ENCODE measurements at places on chromosomes 4 and X.

DNA sequence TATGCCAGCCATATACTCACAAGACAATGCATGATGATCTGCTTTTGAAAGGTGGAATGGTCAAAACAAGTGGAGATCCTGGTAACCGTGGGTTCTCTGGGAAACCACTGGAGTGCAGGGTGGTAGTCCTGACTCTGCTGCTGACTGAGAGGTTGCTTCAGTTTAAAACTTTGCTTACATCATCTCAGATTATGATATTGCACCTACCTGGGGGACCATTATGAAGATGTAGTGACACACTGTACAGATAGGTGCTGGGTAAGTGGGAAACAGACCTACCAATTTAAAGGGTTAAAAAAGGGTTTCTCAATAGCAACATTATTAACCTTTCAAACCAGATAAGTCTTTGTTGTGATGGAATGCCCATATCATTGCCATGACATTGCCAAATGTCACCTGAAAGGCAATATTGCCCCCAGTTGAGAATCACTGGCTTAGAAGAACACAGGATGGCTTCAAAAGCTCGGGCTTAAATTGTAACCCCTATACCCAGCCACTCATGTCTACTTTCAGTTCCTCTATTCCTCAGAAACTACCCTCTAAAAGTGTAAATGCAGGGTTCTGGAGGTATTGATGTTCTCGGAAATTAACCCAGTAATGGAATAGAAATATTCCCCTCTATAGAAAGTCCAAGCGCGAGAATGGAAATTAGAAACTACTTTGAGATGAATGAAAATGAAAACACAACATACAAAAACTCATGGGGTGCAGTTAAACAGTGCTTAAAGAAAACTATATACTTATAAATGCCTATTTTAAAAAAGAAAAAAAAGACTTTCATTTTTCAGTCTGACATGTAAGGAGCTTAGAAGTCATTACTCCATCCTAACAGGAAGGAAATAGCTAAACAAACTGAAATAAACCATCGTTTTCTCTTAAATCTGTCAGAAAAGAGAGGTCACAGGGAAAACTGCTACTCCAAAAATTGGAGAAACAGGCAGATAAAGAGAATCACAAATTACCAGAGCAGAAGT lies 65.8 kb downstream of the ARHGEF6 start:
- no peak for DNase-seq

- no peak for DNase-seq
Measured at GRCh38 chr4:97386969-97387368, 756.3 kb downstream of the STPG2 start.

DNA sequence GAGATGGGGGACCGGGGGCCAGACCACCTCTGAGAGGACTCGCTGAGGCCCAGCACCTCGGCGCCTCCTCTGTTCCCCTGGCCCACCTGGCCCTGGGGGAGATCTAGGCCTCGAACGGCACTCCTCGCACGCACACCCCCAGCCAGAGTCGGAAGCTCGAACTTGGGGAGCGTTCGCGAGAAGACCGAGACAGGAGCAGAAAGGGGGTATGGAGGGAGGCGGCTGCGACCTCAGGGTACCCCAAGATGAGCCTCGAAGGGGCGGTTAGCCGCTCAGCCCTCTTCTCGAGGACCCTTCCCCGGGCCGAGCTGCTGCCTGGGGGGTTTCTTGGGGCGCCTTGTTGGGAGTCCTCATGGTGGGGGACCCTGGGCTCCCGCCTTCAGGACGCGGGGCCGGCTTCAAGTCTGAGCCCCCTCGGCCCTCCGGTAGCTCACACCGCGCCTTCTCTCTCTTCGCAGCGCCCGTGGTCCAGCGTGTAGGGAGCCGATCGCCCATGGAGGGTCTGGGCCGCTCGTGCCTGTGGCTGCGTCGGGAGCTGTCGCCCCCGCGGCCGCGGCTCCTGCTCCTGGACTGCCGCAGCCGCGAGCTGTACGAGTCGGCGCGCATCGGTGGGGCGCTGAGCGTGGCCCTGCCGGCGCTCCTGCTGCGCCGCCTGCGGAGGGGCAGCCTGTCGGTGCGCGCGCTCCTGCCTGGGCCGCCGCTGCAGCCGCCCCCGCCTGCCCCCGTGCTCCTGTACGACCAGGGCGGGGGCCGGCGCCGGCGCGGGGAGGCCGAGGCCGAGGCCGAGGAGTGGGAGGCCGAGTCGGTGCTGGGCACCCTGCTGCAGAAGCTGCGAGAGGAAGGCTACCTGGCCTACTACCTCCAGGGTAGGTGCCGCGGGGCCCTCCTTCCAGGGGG lies 706 bp downstream of the DUSP9 start:
- no peak for DNase-seq

DNA sequence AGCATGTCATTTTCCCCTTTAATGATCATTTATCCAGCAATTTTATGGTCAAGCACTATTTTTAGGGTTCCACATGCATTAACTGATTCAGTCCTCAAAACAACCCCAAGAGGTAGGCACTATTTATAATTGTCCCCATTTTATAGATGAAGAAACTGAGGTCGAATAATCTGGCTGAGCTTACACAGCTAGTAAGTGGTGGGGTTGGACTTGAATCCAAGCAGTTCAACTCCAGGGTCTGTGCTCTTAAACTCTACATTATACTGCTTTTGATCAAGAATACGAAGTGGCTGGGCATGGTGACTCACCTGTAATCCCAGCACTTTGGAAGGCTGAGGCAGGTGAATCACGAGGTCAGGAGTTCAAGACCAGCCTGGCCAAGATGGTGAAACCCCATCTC lies 3.2 kb upstream of the CHRNA9 start:
- DNase-seq, result no peak

- no peak for DNase-seq
Measured at GRCh38 chr4:129239088-129239487, 143.1 kb downstream of the C4orf33 start.

- no peak for DNase-seq
Measured at GRCh38 chrX:3252744-3253143, 93.7 kb downstream of the MXRA5 start.

DNA sequence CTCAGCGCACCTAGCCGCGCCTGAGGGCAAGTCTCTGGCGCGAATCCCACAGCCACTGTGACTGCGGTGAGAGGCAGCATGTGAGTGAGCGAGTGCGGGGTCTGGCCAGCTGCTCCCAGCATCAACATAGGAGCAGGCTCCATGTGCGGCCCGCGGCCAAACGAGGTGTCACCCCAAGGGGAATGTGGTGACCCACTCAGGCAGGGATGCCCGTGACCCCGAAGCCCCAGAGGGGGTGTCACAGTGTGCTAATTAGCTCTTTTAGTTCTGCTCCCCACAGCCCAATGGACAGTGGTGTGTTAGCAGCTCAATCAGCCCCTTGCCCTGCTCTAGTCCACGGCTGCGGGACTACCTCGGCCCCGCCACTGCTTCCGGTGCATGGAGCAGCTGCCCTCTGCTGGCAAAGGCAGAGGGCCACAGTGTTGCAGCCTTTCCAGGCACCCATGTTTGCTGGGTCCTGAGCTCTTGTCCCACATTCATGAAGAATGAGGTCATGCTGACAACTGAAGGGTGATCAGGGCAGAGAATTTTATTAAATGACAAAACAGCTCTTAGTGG lies 61.4 kb downstream of the AGA start:
- DNase-seq, result no peak

GRCh38 chr4:9847968-9848748 lies 66.7 kb downstream of the DRD5 start:
- DNase-seq, result no peak

- no peak for DNase-seq
Measured at GRCh38 chrX:113473418-113473817, 632.8 kb upstream of the AMOT start.

- DNase-seq, result no peak
Measured at GRCh38 chrX:106484233-106484632, 127.5 kb upstream of the RADX start.

DNA sequence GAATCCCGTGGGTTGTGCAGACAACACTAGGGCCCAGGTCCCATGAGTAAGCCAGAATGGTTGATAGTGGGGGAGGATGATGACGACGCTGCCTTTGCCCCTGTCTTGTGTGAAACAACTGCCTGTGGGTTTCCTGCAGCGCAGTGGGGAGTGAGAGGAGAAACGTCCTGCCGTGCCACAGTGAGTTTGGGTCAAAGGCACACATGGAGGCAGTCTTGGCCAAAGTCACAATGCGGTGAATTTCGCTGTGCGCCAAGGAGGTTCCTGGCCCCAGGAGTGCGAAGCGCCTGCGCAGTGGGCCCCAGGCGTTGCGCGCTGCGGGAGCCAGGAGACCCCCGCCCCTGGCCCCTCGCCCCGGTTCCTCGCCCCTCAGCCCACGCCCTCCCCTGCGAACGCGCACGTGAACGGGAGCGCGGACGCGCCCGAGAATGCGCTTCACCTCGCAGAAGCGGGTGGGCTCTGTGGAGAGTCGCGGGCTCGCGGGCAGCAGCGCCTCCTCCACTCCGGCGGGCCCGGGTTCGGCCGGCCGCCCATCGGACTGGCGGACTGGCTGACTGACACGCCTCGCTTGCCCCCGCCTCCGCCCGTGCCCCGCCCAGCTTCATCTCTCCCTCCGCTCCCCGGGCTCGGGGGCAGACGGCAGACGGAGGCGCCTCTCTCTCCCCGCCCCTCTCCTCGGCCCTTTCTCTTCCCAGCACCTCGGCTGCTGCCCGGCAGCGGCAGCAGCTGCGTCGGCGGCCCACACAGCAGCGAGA lies at the start of gene NUDT10:
Gene NUDT10, plus strand, starts transcription at position 635 of the 755 bp plus-strand sequence. CDS start 144 bp downstream, outside the sequence.
- no peak for DNase-seq

DNA sequence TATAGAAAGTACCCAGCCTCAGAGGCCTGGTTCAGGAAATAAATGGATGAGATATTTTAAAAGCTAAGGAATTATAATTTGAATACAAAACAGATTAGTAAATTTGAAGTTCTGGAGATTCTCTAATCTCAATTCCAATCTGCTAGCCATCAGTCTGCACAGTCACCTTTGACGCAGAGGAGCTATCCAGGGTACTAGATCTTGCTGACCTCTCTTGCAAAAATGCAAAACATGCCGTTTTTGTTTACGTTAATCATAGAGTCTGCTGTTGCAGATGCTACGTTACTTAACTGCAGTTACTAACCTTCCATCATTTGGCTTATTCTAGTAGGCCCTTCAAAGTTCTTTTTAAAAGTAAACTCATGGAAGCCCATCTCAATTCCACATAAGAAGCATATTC lies 10.4 kb downstream of the CCSER1 start:
- no peak for DNase-seq
